T-helper 9 cell (primary cell): ENCODE measurements at places on chromosomes 5 and 9.

- DNase-seq: no peak
These were observed 17.3 kb downstream of the CTXN3 start for GRCh38 chr5:127666043-127666716.

- DNase-seq: no peak
These were observed 16.1 kb upstream of the TTLL11 start for GRCh38 chr9:122109035-122109813.

GRCh38 chr9:29575219-29575618 is 2001.9 kb upstream of the C9orf72 start:
- DNase-seq: no peak

DNA sequence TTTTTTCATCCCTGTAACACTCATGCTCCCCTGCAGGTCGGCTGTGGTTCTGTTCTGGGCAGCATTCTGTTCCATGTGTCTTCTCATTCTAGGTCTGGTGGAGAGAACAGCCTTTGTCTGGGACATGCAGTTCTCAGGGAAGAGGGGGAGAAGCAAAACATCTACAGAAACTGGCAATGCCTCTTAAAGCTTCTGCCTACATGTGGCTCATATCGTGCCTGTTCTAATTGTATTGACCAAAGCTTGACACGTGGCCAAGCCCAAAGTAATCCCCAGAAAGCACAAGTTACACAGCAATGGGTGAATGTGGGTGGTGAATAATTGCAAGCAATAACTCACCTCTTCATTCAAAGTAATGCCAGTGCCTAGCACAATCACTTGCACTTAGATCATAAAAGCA is 218.2 kb upstream of the IL12B start:
- no peak for DNase-seq

DNA sequence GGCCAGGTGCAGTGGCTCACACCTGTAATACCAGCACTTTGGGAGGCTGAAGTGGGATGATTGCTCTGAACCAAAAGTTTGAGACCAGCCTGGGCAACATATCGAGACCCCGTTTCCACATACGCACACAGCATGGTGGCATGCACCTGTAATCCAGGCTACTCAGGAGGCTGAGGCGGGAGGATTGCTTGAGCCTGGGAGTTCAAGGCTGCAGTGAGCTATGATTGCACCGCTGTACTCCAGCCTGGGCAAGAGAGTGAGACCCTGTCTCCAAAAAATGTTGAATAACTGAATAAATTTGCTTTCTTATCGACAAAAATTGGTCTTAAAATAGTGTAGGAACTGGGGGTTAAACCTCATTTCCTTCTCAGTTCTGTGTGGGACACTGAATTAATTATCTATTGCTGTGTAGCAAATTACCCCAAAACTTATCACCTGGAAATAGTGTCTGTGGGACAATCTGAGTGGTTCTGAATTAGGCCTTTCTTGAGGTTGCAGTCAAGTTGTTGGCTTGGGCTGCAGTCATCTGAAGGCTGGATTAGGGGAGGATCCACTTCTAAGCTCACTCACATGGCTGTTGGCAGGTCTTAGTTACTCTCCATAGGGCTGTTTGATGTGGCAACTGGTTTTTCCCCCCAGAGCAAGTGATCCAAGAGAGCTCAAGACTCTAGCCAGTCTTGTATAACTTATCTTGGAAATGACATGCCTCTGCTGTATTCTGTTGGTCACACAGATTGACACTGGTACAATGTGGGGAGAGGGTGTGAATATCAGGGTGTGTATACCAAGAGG is 2.0 kb downstream of the SNX30 start:
- DNase-seq: no peak

DNA sequence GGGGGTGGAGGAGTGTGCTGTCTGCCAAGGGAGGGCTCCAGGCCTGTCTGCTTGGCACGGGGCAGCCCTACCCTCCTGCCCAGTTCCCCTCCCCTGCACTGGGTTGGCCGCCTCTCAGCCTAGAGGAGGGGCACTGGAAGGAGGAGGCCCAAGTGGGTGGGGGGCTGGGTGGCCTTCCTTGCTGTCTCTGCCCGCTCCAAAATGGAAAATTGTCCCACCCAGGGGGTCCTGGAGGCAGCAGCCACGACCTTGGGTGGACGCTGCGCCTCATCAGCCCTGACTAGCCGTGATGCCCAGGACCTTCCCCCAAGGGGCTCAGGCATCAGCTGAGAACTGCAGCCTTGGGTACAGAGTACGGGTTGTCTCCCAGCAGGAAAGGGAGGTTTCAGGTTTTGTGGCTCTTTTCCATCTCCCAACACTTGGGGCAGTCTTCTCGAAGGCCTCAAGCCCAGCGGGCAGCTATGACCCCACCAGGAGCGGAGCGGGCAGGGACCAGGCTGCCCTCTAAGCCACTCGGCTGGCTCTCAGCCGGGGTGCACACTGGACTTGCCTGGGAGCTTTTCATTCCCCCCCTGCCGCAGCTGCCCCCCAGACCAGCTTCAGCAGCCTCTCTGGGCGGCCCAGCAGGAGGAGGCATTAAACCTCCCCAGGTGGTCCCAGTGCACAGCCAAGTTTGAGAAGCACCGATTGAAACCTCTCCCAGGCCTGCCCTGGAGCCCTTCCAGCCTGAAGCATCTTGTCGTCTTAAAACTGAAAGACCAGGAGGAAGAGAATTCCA is 20.6 kb downstream of the NTNG2 start:
- DNase-seq: no peak

GRCh38 chr9:137220317-137221094 is 1.5 kb downstream of the RNF208 start:
- DNase-seq: no peak

DNA sequence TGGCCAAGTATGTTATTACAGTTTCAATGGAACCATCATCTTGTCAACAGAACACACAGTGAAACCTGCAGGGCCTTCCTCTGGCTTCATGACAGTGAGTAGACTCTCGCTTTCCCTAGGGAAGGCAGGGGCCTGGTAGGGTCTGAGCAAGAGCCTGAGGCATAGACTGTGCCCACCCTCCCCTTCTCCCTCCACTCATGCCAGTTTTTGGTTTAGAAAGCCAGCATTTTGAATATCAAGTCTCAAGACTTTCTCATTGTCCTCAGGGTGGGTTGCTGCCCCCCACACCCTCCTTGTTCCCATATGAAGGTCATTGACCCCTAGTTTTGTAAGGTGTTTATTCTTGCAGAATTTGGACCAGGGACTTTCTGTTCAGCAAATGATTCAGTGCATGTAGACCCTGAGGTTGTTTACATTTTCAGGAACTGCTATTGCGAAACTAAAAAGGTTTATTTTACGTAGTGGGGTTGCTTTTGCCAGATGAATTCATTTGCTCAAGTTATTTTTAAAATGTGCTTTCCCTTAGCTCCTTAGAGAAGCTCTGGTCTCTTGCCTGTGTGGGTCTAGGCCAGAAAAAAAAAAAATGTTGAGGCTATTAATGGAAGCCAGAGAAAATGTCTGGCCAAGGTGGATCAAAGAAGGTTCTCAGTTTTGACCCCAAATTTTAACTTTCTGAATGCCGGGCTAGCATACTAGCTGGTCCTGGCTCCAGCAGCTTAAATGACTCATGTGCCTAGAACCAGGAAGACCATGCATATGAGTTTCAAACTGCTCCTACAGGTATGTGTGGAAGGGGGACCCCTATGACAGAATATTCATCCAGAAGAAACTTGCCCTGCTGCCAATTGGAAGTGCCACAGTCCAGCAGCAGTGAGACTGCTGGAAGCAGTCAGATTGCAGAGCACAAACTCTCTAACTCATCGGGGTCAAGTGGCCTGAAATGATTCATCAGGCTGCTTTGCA is 10.1 kb upstream of the MOB3B start:
- DNase-seq: no peak

- no peak for DNase-seq
These were observed 41.5 kb upstream of the PPP3R2 start for GRCh38 chr9:101636247-101636646.

- no peak for DNase-seq
These were observed 175.1 kb downstream of the ACER2 start for GRCh38 chr9:19583890-19584289.

DNA sequence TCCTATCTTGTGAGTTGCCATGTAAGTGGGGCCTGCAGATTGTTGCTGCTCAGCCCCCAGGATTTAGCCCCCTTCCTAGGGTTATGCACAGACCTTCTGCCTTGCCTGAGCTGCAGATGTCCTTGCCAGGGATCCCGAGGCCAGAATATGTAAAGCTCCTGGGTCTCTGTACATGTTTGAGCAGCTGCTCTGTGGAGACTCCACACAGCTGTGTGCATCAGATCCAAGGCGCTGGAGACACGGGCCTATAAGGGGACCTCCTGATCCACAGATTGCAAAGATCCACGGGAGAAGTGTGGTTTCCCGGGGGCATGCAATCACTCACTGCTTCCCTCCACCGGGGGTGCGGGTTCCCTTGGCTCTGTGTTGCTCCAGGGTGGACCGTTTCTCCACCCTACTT is 28.9 kb downstream of the TAF11L14 start:
- no peak for DNase-seq

GRCh38 chr5:125574491-125575044 is 828.1 kb upstream of the ZNF608 start:
- no peak for DNase-seq

DNA sequence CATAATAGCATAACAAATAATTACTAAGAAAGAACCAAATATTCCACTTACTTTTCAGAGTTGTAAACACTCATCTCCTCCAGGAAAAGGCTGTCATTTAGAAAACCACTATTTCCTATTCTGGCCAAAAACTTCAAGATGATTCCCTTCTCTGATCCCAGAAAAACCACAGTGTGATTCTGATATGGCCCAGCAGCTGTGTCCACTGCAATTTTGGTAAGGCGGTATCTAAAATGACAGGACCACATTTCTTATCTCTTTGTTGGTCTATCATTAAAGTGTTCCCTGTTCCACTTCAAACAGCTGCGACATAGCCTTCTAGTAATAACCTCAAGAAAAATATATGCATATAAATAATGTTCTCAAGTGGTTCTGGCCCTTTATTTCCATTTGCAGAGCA is 96.1 kb downstream of the SEMA6A start:
- no peak for DNase-seq

DNA sequence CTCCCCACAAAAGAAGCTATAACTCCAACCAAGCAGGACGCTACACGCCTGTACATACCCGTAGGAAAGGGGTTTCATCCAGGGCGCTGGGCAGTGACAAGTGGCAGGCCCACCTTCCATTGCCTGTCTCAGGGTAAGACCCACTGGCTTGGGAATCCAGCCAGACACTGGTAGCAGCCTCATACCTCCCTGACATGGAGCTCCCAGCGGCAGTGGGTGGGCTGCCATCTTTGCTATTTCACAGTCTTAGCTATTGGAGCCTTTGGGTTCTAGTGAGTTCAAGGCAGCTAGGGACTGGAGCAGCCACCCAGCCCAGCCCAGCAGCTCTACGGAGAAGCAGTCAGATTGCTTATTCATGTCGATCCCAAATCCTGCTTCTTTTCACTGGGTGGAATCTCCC is 3.4 kb upstream of the IFNA10 start:
- DNase-seq: no peak

GRCh38 chr9:124590889-124591641 is 83.9 kb upstream of the NR5A1 start:
- DNase-seq: no peak

- no peak for DNase-seq
These were observed 88.1 kb downstream of the KDM4C start for GRCh38 chr9:6845880-6846279.

- DNase-seq: no peak
These were observed 91.0 kb downstream of the FOXD1 start for GRCh38 chr5:73357576-73357975.

- no peak for DNase-seq
These were observed 55.9 kb downstream of the IRF1 start for GRCh38 chr5:132434416-132435286.

GRCh38 chr5:170627271-170627670 is 123.5 kb downstream of the KCNIP1 start:
- no peak for DNase-seq

GRCh38 chr9:551986-552929 is 289.2 kb upstream of the DMRT1 start:
- DNase-seq: no peak

- no peak for DNase-seq
These were observed 480.0 kb upstream of the C9orf72 start for GRCh38 chr9:28053096-28053777.

DNA sequence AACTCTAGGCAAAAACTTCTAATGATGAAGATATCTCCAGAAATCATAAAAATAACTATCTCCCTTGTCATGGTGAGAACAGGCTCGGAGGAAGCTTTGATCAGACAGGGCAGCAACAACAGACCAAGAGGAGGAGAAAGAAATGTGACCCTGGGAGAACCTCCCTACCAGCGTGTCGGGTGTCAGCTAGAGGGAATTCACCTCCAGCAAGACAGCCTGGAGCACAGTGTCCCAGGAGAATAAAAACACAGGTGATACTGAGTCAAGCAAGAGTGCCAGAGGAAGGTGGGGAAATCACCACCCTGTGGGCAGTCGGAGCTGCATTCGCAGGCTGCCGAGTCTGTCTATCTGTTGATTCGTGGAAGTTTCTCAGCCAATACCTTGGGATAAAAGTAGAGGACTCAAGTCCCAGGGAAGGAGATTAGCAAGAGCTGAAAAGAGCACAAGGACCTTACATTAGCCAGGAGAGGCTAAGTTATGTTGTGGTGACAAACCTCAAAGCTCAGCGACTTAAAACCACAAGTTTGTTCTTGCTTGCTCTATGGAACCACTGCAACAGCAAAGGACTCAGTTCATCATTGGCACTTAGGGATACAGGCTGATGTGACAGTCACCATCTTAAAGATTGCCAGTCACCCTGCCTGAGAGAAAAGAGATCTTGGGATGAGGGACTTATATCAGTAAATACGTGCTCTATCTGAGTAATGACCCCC is 598.3 kb downstream of the CCDC171 start:
- DNase-seq: no peak

- no peak for DNase-seq
These were observed 585.5 kb downstream of the TLE1 start for GRCh38 chr9:81103597-81104471.
